ENCODE measurements at places on chromosomes 5 and 9. TPM values are rescaled to one million over a fixed set of nuclear protein-coding genes. Genes with fewer than 3 reads are reported as not detected.

Gene PFN3
- not detected for total RNA-seq

DNA sequence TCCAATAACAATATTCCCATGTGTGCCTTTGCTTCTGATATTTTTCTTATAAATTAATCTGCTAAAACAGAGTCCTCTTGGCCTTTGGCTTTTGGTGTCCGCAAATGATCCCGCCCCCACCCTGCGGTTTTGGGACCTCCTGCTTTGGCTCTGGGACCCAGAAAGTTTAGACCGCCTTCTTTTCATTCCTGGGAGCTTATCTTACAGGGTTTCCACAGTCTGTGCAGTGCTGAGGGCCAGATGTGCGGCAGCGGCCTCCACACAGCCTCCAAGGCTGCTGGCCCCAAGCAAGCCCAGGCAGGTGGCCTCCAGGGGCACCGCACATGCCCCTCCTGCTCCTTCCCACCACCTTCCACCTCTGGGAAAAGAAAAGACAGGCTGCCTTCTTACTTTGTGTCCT is 191.5 kb downstream of the ERCC6L2 start:
- no peak for DNase-seq

DNA sequence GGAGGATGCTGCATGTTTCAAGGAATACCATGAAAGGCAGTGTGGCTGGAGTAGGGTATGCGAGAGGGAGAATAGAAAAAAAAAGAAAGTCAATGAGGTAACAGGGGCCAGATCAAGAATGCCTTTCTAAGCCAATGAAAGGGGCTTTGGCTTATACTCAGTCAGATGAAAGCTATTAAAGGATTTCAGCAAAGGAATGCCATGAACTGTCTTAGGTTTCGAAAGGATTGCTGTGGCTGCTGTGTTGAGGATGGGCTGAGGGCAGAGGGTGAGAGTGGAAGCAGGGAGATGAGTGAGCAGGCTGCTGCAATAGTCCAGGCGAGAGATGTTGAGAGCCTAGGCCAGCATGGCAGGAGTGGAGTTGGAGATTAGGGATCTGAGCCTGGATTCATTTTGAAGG is 135.4 kb upstream of the CKMT2 start:
- no peak overlapping the region for H3K27ac ChIP-seq
- no peaks in the 10 kb centered on the region for H3K36me3 ChIP-seq
- peak; percentile 58 for DNase-seq
- H3K27me3 ChIP-seq = no peaks in the 10 kb centered on the region
- H3K4me3 ChIP-seq = no peak overlapping the region

GRCh38 chr5:59238126-59238902 is 655.2 kb downstream of the PDE4D start:
- no peak overlapping the region for H3K27ac ChIP-seq
- no peaks in the 10 kb centered on the region for H3K27me3 ChIP-seq
- H3K4me1 ChIP-seq = no peaks in the 10 kb centered on the region
- DNase-seq = no peak
- no peak overlapping the region for H3K4me3 ChIP-seq
- H3K36me3 ChIP-seq = no peaks in the 10 kb centered on the region

DNA sequence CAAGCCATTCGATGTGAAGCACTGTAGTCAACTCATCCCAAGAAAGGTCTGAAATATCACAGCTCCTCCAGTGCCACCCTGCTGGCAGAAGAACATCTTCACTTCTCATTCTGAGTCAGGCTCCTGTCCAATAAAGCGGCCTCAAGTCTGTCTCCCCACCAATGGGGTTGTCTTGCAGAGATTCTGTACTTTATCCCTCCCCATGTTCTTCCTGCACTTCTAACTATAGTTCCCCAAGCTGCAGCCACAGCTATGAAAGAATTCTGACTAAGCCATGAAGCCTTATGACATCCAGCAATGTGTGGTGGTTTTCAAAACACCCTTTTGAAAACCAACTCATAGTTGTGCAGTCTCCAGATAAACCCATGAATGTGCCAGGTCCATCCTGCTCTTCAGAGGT is 6.8 kb downstream of the MACROH2A1 start:
- H3K4me1 ChIP-seq = peaks cover 8% of the 10 kb centered on the region
- no peak overlapping the region for H3K27ac ChIP-seq
- no peaks in the 10 kb centered on the region for H3K36me3 ChIP-seq
- DNase-seq = no peak

DNA sequence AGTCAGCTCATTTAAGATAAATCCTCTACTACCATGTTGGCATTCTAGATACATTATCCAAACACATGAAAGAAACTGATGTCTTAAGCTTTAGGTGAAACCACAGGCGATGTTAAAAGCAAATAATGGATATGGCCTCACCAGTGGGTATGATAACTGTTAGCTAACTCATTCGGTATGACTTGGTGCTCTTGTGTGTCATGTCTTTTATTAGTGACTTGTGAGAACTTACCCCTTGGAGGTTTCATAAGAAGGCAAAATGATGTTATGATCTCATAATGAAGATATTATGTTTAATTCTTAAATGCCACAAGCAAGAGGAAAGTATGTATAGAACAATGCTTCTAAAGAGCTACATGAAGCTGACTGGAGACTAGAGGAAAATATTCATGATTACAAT is 1227.0 kb downstream of the EFNA5 start:
- H3K27ac ChIP-seq = no peak overlapping the region
- no peak for DNase-seq
- H3K4me3 ChIP-seq = no peak overlapping the region
- H3K4me1 ChIP-seq = no peaks in the 10 kb centered on the region
- H3K36me3 ChIP-seq = no peaks in the 10 kb centered on the region
- H3K27me3 ChIP-seq = no peaks in the 10 kb centered on the region

DNA sequence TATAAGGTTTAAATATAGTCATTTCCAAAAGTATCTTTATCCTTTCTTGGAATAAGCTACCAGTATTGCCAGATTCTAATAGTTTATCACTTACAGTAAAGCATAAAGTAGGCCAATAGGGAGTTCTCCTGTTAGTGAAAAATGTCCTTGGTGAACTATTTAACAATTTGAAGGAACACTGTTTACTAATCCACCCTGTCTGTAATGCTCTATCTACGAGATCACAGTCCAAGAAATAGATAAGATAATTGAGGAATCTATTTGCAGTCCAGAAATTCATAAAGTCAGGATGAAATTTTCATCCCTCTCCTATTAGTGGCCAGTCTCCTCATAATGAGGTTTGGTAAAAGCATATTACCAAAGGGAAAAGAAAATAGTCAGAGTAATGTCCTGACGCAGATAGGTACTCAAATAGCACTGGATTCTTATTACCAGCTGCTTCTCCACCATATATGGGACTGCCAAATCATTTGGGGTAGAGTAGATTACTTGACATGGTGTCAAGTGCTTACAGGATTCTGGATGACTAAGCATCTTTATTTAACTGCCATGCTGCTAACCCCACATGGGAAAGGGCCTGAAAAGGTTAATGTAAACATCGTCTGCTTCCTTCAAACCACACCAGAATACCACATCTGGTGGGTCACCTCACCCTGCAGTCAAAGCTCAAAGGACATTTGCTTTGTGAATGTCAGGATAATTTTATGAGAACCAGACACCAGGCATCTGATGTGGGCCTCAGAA is 808.1 kb downstream of the EFNA5 start:
- no peak overlapping the region for H3K27ac ChIP-seq
- H3K36me3 ChIP-seq = no peaks in the 10 kb centered on the region
- no peak for DNase-seq
- H3K27me3 ChIP-seq = no peaks in the 10 kb centered on the region
- H3K4me1 ChIP-seq = peaks cover 17% of the 10 kb centered on the region

- no peak overlapping the region for H3K27ac ChIP-seq
- H3K36me3 ChIP-seq = no peaks in the 10 kb centered on the region
- no peaks in the 10 kb centered on the region for H3K4me1 ChIP-seq
- no peaks in the 10 kb centered on the region for H3K27me3 ChIP-seq
- DNase-seq = no peak
Observed at GRCh38 chr5:13186177-13186576, 758.3 kb downstream of the DNAH5 start.

DNA sequence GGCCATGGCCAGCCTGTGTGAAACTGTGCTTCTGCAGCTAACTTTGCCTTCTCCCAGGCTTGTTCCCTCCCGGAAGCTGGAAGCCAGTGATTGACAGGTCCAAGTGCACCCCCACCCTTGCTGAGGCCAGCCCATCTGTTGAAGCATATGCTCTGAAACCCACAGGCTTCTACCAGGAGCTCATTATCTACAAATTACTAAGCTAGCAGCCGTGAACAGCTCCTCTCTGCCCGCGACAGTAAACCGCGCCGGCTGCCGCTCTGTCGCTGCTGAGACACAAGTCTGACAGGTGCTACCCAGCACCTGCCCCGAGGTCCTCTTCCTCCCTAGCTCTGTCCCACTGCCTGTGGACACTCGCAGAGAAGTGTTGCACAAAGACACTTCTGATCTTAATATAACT is 490.9 kb downstream of the GADD45G start:
- H3K27me3 ChIP-seq = no peaks in the 10 kb centered on the region
- H3K4me1 ChIP-seq = no peaks in the 10 kb centered on the region
- H3K36me3 ChIP-seq = no peaks in the 10 kb centered on the region
- no peak for DNase-seq
- H3K4me3 ChIP-seq = no peak overlapping the region
- H3K27ac ChIP-seq = no peak overlapping the region

GRCh38 chr5:62649476-62650113 is 71.0 kb downstream of the LRRC70 start:
- no peaks in the 10 kb centered on the region for H3K36me3 ChIP-seq
- DNase-seq = no peak
- no peaks in the 10 kb centered on the region for H3K27me3 ChIP-seq
- no peaks in the 10 kb centered on the region for H3K4me1 ChIP-seq
- H3K4me3 ChIP-seq = no peak overlapping the region
- no peak overlapping the region for H3K27ac ChIP-seq

DNA sequence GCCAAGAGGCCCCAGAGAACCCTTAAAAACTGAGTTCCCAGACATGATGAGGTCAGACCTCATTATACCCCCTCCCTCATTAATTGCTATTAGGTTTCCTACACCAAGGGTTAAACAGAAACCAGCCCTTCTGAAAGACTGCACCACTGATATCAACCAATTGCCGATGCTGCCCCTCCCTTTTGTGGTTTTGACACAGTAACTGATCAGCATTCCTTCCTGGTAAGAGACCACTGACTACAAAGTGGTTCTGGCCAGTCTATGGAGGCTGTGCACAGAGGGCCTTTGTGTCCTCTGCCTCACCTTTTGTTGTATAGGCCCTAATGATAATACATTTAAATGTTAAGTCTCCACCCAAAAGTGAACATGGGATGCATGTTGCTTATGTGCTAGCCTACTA is 201.5 kb downstream of the FRMD3 start:
- no peaks in the 10 kb centered on the region for H3K27me3 ChIP-seq
- no peaks in the 10 kb centered on the region for H3K4me1 ChIP-seq
- peak; percentile 8 for DNase-seq

- peak overlapping the region; percentile 79 for H3K4me3 ChIP-seq
- peak; percentile 35 for DNase-seq
- no peak overlapping the region for H3K27ac ChIP-seq
- no peaks in the 10 kb centered on the region for H3K27me3 ChIP-seq
- H3K36me3 ChIP-seq = no peaks in the 10 kb centered on the region
- H3K4me1 ChIP-seq = peaks cover 25% of the 10 kb centered on the region
Observed at GRCh38 chr5:33441241-33442177, 744 bp downstream of the TARS1 start.

- peaks cover 21% of the 10 kb centered on the region for H3K36me3 ChIP-seq
- H3K27me3 ChIP-seq = no peaks in the 10 kb centered on the region
- H3K4me3 ChIP-seq = no peak overlapping the region
- H3K27ac ChIP-seq = no peak overlapping the region
- no peaks in the 10 kb centered on the region for H3K4me1 ChIP-seq
Observed at GRCh38 chr5:10424124-10424731, 17.5 kb upstream of the ROPN1L start.

DNA sequence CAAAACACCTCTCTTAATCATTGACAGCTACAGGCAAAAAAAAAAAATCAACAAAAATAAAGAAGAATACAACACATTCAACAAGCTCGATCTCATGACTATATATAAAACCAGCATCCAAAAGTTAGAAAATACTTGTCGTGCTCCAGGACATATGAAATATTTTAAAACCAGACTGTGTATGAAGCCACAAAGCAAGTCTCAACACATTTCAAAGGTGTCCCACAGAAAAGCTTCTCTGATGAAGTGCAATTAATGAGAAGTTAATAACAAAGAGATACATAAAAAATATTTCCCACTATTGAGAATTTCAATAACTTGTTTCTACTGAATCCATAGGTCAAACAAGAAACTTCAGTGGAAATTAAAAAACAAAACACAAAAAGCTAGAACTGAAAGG is 178.7 kb downstream of the PLK2 start:
- H3K27ac ChIP-seq = no peak overlapping the region
- H3K4me3 ChIP-seq = no peak overlapping the region
- DNase-seq = no peak
- H3K27me3 ChIP-seq = no peaks in the 10 kb centered on the region

DNA sequence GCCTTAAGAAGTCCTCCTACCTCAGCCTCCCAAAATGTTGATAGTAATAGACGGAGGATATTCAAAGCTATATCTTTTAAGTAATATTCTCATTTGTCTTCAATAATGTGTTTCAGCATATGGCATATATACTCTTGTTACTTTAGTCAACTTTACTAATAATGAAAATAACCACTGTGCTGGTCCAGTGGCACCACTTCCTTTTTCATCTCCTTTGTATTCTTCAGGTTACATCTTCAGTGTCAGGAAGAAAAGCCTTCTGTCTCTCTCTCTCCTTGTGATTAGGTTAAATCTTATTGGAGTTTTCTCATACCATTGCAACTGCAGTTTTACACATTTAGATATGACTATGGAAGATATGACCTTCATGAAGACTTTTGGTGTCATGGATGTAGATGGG is 31.3 kb downstream of the PARP8 start:
- peaks cover 19% of the 10 kb centered on the region for H3K4me1 ChIP-seq
- H3K27ac ChIP-seq = no peak overlapping the region
- H3K4me3 ChIP-seq = no peak overlapping the region
- no peaks in the 10 kb centered on the region for H3K36me3 ChIP-seq
- H3K27me3 ChIP-seq = no peaks in the 10 kb centered on the region

GRCh38 chr9:70403166-70403565 is 11.3 kb downstream of the KLF9 start:
- H3K4me1 ChIP-seq = peaks cover 14% of the 10 kb centered on the region
- no peak for DNase-seq
- no peaks in the 10 kb centered on the region for H3K36me3 ChIP-seq
- H3K27ac ChIP-seq = no peak overlapping the region
- H3K4me3 ChIP-seq = no peak overlapping the region

GRCh38 chr9:87148331-87149104 is 201.2 kb upstream of the GAS1 start:
- peak overlapping the region; percentile 4 for H3K4me3 ChIP-seq
- no peaks in the 10 kb centered on the region for H3K36me3 ChIP-seq
- no peaks in the 10 kb centered on the region for H3K4me1 ChIP-seq
- H3K27ac ChIP-seq = no peak overlapping the region

Data from neural progenitor cell (in vitro differentiated cells).